ENCODE measurements at places on chromosomes 7 and 10.

- no peak for DNase-seq
Measured at GRCh38 chr10:113125612-113126011, 175.6 kb downstream of the TCF7L2 start.

GRCh38 chr10:125147971-125148439 lies 12.4 kb downstream of the CTBP2 start:
- no peak for DNase-seq

- DNase-seq, result no peak
Measured at GRCh38 chr10:132958883-132959558, 16.7 kb upstream of the CFAP46 start.

DNA sequence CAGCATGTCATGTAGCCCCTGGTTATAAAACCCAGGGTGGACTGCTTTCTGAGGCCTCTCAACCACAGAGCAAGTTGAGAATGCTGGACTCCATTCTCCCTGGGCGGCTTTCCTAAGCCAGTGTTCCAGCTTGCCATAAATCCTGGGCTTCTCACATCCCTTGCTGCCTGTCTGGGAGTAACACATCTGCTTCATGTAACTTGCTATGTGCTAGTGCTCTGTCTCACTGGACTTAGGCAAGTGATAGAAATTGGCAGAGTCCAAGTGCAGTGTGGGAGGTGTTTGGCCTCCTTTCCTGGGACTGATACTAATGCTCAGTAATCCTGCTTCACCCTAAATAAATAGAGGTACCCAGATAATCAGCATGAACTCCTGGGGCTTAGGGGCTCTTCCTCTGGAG lies 277.1 kb upstream of the POM121L12 start:
- DNase-seq, result no peak

DNA sequence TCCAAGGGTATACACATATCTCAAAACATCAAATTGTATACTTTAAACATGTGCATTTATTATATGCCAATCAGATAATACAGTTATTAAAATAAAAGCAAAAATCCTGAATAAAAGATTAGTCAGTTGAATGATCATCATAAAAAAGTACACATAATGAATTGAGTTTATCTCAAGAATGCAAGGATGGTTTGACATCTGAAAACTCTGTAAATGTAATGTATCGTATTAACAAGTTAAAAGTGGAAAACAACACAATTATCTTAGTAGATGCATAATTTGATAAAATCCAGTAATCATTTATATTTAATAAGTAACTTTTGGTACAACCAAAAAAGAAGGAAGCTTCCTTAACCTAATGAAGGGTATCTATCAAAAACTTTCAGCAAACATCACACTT lies 86.6 kb downstream of the COL28A1 start:
- DNase-seq, result no peak

- DNase-seq, result no peak
Measured at GRCh38 chr10:71378336-71379117, 18.2 kb upstream of the CDH23 start.

DNA sequence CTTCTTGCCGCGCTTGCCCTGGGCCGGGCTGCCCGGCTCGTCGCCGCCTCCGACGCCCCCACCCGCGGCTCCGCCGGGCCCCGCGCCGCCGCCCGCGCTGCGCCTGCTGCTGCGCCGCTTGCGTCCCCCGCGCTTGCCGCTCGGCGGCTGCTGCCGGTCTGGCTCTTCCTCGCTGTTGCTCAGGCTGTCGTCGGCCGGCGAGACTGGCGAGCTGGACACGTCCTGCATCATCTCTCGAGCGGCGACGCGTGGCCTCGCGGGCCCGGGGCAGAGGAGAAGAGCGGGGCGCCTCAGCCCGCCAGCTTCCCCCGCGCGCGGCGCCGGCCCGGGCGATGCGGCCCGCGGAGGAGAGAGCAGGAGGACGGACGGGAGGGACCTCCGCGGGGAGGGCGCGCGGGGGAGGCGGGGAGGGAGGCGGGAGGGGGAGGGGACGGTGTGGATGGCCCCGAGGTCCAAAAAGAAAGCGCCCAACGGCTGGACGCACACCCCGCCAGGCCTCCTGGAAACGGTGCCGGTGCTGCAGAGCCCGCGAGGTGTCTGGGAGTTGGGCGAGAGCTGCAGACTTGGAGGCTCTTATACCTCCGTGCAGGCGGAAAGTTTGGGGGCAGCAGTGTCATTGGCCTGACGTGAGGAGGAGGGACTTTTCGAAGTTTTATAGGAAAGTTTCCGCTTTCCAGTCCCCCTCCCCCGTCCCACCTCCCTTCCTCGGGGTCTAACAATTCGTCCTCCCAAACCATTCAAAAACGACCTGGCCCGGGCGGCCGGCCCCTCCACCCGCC lies at the start of gene TWIST1:
TSS of gene TWIST1 (minus strand) at position 546 of the 779 bp plus-strand sequence. CDS start at position 231, 315 bp downstream.
- DNase-seq, result no peak

- DNase-seq, result no peak
Measured at GRCh38 chr7:135257790-135258189, 24.2 kb downstream of the STRA8 start.
